MM.1S (cell line): ENCODE measurements at places on chromosomes 2 and 18.

DNA sequence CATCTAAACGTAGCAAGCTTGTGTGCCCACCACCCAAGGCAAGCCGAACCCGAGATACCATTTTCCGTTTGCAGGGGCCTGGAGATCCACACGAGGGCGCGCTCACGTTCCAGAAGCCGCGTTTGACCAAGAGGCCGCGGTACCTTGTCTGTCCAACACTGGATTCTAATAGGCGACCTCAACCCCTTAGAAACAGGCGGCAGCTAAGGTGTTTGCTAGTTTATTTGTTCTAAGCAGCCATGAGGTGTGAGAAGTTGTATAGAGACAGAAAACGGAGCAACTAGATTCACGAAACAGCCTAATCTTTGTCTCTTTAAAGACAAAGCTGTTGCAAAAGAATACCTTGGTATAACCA lies 4.2 kb downstream of the HOXD11 start:
- DNase-seq, result peak; percentile 34

DNA sequence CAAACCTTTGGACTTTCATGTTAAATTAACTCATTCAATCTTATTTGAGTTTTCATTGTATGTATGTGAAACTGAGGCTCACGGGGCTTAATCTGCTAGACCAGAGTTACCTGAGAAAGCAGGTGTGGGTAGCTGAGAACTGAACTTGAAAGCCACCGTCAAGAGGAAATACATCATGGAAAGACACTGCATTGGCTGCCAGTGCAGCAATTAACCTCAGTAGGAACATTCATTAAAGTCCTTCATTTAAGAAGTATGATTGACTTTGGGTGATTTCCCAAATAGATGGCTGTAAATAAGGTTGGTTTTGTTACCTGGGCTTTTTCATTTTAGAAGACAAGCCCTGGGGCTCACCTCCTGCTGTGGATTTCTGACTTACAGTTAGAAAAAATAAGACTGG lies 36.5 kb upstream of the MGAT5 start:
- DNase-seq, result peak; percentile 76

DNA sequence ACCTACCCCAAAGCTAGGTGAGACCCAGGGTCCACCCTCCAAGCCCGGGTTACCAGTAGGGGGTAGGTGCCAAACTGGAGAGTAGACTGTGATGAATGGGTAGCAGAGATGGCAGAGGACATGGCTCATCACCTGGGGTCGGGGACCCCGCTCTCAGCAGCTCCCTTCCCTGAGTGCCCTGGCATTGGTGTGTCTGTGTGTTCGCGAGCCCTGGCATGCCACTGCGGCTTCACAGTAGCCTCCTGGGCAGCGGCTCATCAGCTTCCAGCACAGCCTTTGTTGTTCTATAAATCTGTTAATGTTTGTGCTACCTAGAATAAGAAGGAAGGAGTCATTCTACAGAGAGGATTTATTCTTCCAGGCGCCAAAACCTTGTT lies 62.6 kb upstream of the ALPP start:
- no peak for DNase-seq

DNA sequence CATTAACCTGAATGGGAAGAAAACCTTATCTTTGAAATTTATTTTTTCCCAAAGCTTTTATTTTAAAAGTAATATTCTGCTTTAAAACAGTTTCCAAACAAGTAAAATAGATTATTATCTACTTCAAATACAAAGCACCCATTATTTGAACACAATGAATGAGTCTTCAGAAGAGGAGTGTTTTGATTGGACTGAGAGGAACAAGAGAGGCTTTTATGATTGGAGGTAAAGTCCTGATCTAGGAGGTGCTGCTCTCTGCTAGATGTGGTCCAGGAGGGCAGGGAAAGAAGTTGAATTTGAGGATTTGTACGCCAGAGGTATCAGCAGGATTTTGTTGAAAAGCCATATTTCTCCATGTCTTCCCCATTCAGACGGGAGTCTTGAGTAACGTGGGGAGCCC lies 900.7 kb downstream of the SOCS6 start:
- DNase-seq, result no peak

DNA sequence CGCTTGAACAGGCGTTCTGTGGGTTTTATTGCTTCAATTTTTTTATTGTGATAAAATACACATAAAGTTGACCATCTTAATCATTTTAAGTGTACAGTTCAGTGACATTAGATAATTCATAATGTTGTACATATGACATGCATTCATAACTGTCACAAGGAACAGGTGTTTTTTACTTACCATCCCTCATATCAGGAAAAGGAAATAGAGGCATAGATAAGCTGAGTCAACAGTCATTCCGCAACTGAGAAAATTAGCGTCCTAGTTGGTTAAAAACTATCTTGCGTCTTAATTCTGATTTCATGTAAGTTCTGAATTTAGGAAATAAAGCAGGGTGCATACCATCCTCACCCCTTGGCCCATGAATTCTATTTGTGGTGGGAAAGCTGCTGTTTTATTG lies 36.5 kb downstream of the PLB1 start:
- DNase-seq, result no peak

- DNase-seq, result no peak
These were observed 186.4 kb upstream of the EPC2 start for GRCh38 chr2:148458171-148458570.

DNA sequence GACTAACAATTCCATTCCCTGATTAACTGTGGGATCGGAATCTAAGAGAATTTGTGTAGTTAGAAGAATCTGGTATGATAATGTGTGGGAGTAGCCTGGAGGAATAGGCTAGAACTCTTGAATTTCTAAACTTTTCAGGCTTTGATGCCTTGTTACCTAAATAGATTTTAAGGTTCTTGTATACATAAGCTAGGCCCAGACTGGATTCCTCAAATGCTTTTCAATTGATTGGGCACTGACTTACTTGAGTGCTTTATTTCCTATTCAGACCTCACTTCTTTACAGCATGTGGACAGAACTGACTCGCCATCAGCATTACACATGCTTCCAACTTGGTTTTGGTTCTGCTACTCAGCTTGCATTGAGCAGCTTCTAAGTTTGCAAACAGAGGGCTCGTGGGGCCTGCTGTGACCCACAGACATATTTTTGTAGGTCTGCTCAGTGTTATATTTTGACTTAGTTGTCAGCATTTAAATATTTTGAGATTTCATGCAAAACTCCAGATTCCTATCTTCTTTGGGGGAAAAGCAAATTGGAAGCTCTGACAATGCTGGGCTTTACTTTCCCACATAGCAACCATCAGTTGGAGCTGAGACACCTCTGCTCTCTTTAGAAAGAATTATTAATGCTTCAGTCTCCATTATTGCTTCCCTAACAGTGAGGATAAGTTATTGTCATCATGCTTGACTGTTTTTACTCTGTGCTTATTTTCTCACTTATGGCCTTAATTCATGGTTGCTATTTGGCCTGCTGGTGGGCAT lies 5.7 kb downstream of the PARD3B start:
- no peak for DNase-seq

DNA sequence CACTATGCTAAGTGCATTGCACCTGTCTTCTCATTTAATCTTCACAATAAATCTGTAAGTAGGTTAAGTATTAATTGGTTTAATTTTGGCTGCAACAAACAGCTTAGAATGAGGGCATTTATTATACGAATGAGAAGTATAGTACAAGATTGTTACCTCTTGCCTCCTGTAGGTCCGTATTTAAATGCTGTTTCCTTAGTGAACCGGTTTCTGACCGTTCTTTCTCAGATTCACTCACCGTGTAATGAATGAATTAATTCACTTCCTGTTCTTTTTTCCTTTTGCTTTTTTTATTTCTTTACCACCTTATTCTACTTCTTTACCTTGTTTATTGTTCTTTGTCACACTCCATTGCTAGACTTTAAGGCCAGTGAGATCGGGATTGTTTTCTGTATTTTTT lies 153.8 kb upstream of the RASGRP3 start:
- DNase-seq, result no peak

DNA sequence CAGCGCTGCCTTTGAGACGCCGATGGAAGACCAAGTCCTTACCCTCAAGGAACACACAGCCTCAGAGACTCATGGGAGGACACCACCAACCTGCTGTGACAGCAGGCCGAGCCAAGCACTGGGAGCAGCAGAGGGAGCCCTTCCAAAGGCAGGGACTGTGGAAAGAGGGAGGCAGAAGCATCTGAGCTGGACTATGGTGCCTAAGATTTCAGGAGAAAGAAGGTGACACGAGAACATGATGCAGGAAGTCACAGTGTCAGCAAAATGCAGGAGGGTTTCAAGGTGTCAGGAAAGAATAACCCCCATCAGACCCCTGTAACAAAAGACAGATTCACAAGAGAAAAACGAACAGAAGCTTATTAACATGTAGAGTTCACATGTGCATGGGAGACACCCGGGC lies 24.2 kb upstream of the COX7A2L start:
- DNase-seq, result no peak

GRCh38 chr18:48359626-48360025 lies 49.6 kb downstream of the ZBTB7C start:
- DNase-seq, result no peak

- no peak for DNase-seq
These were observed 99.3 kb upstream of the GPR45 start for GRCh38 chr2:105142239-105142638.

DNA sequence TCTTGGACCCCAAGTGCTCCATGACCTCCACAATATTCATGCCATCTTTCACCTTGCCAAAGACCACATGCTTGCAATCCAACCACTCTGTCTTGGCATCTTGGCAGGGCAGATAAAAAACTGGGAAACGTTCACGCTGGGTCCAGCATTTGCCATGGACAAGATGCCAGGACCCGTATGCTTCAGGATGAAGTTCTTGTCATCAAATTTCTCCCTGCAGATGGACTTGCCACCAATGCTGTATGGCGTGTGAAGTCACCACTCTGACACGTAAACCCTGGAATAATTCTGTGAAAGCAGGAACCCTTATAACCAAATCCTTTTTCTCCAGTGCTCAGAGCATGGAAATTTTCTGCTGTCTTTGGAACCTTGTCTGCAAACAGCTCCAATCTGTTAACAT lies 21.5 kb downstream of the CNOT11 start:
- no peak for DNase-seq

- no peak for DNase-seq
These were observed 54.9 kb downstream of the MAPRE2 start for GRCh38 chr18:35095983-35096676.
